ENCODE measurements at places on chromosomes 6 and 20.

DNA sequence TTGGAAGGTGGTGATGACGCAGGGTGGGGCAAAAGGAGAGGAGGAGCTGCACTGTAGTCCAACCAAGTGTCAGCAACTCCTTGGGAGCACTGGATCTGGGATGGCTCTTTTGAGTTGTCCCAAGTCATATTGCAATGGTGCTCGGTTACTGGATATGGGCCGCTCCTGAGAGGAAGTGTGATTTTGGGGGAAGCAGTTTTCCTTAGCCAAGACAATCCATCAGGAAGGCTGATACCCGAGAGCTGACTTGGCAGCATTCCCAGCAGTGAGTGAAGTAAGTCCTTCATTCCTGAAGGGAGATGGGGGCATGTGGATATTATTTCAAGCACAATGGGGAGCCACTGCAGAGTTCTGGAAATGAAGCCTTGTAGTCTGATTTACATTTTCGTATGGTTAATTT, 354.1 kb downstream of the RFPL4B start:
- no peaks in the 10 kb centered on the region for H3K27me3 ChIP-seq
- no peak overlapping the region for H3K27ac ChIP-seq
- no peak for DNase-seq
- H3K4me3 ChIP-seq: no peak overlapping the region
- H3K36me3 ChIP-seq: no peaks in the 10 kb centered on the region

DNA sequence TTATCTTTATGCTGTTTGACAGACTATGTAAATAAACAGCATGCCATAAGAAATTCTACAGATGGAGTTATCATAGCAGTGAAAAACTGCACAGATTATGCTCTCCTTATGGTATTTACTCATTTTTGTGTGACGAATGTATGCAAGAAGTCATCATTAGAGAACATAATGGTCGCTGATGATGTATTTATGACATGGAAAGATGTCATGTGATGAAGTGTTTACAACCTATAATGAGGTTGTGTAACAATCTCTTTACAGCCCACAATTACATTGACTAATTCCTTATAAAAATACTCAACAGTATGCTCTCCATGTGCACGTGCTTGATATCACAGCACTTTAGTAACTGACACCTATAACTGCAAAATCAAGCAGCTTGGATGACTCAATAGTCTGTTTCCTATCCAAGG, 192.4 kb downstream of the BMP2 start:
- no peaks in the 10 kb centered on the region for H3K36me3 ChIP-seq
- no peaks in the 10 kb centered on the region for H3K4me1 ChIP-seq
- no peak overlapping the region for H3K27ac ChIP-seq
- no peak overlapping the region for H3K4me3 ChIP-seq
- no peak for DNase-seq
- no peaks in the 10 kb centered on the region for H3K27me3 ChIP-seq

DNA sequence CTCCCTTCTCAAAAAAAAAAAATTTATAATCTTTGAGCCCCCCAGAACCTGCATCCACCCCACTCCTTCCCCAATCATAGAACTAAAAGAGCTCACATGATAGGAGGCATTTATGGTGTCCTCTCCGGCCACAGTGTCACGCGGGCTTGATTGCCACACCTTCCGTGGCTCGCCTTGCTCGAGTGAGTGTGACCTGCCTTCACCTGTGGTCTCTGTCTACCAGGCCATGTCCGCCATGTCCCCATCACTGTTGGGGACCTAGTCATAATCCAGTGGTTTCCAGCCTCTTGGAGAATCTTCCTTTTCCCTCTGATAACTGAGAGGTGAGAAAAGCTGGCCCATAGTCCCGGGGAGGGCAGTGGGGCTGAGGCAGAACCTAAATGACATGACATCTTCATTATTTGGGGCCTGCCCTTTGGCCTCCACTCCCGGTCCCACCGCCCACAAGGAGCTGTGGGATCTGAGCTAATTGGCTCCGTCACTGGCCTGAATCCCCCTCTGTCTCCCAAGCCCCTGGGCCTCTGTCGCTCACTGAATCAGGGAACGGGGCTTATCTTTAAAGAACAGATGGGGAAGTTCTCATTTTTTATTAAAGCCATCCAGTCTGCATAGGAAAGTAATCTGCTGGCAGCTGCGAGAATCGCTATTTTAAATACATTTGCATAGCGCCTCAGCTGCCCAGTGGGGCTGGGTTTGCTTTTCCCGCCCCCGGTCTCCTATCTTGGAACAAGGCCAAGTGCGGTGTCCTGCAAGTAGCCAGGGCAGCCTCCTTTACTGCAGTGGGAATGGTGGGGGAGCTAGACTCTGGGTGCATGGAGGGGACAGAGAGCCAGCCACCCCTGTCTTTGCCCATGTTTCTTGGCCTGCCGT, 197.6 kb upstream of the PMEPA1 start:
- no peaks in the 10 kb centered on the region for H3K4me1 ChIP-seq
- no peak overlapping the region for H3K4me3 ChIP-seq
- no peak overlapping the region for H3K27ac ChIP-seq
- H3K27me3 ChIP-seq: peaks cover 18% of the 10 kb centered on the region
- H3K36me3 ChIP-seq: no peaks in the 10 kb centered on the region

DNA sequence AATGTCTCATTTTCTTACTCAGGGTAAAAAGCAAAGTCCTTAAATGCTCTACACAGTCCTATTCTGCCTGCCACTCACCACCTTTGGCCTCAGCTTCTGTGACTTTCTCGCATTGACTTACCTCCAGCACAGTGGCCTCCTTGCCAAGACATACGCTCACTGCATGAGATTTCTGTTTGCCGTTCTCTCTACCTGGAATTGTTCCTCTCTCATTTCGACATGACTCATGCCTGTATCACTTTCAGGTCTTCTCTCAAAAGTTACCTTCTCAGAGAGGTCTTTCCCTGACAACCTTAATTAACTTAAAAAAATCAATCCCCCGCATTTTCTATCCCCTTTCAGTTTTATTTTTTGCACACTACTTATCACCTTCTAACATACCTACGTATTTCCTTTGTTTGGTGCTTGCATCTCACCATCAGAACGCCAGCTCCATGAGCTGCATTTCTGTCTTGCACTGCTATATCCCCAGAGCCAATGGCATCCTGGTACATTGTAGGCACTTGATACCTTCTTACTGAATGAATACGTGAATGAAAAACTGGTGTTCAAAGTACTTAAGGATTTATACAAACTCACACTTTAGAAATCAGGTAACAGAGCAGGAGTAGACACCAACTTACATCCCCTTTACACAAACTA, 24.5 kb downstream of the TENT5A start:
- no peaks in the 10 kb centered on the region for H3K27me3 ChIP-seq
- no peaks in the 10 kb centered on the region for H3K4me1 ChIP-seq
- no peak overlapping the region for H3K4me3 ChIP-seq

- no peaks in the 10 kb centered on the region for H3K27me3 ChIP-seq
- no peaks in the 10 kb centered on the region for H3K4me1 ChIP-seq
- no peak overlapping the region for H3K4me3 ChIP-seq
- no peak for DNase-seq
These were observed 10.0 kb upstream of the CD93 start for GRCh38 chr20:23096097-23096496.

- H3K27ac ChIP-seq: no peak overlapping the region
- no peak for DNase-seq
- H3K4me1 ChIP-seq: peaks cover 23% of the 10 kb centered on the region
- H3K36me3 ChIP-seq: no peaks in the 10 kb centered on the region
- no peak overlapping the region for H3K4me3 ChIP-seq
These were observed 2.4 kb downstream of the SLC22A23 start for GRCh38 chr6:3454273-3455010.

DNA sequence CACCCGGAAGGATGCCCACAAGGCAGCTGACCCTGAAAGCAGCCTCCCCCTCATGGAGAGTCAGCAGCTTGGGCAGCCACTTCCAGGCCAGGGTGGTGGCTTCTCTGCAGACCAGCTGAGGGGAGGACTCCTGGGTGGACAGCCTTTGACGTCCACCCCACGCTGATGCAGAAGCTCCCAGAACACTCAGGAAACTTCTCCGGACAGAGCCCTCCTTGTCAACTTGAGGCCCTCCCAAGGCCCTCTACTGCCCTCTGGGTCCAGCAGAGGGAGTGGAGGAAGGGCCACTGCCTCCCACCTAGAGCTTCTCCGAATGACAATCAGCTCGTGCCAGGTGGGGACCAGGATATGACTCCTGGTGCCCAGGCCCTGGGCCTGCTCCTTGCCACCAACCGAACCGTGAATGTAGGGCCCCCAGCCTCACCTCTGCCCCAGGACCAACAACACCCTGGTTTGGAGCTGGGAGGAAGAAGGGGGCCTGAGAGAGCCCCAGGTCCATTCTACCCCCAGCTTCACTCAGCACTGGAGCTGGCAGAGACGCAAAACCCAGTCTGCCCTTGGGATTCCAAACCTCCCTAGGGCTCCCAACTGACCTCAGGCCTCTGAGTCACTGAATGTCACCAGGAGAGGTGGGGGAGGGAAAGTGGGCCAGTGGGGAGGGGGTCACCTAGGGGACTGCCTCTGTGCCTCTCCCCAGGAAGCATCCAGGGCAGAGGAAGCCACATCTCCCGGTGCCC, 10.9 kb upstream of the SLC22A7 start:
- H3K4me1 ChIP-seq: no peaks in the 10 kb centered on the region
- peaks cover 17% of the 10 kb centered on the region for H3K27me3 ChIP-seq
- no peak overlapping the region for H3K4me3 ChIP-seq
- H3K36me3 ChIP-seq: no peaks in the 10 kb centered on the region
- no peak for DNase-seq

- no peak for DNase-seq
- H3K27me3 ChIP-seq: no peaks in the 10 kb centered on the region
- no peaks in the 10 kb centered on the region for H3K36me3 ChIP-seq
- no peak overlapping the region for H3K27ac ChIP-seq
- no peaks in the 10 kb centered on the region for H3K4me1 ChIP-seq
These were observed 440.4 kb downstream of the COL12A1 start for GRCh38 chr6:74765486-74765885.

DNA sequence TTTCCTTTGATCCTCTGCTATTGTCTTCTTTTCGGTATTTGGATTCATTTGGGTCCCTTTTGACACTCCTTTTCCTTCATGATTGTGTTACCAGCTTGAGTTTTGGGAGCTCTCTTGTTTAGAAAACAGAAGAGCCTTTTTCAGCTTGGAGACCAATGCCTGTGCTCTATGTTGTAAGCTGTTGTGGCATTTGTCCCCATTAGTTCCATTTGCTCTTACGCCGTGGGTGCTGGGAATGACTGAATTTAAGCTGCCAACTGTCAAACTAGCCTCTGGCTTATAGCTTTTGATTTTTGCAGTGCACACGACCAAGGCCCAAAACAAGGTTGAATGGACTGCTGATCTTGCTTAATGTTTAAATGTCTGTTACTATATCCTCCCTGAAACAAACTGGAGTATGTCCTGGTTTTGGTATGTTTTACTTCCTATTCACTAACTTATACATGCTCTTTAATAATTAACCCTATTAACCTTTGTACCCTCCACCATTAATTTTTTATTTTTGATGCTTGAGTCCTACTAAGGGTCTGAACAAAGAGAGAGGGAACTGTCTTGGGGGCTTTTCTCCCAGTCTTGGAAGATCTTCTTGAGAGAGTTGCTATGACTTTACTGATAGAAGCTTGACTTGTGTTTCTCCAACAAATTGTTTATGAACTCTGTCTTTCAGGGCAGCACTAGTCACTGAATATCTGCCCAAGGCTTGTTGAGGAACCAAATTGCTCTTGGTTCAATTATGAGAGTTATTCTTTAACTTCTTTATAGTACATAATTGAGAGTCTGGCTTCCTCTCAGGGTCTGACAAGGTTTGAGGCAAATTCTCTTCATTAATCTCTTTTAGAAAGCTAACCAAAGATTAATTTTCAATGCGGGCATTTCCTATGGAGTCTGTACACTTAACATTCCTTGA, 100.3 kb upstream of the SIRPG start:
- H3K36me3 ChIP-seq: no peaks in the 10 kb centered on the region
- no peak overlapping the region for H3K27ac ChIP-seq
- H3K4me1 ChIP-seq: peaks cover 14% of the 10 kb centered on the region
- no peak overlapping the region for H3K4me3 ChIP-seq
- no peaks in the 10 kb centered on the region for H3K27me3 ChIP-seq
- no peak for DNase-seq

- no peaks in the 10 kb centered on the region for H3K27me3 ChIP-seq
- no peak overlapping the region for H3K4me3 ChIP-seq
- DNase-seq: no peak
- peaks cover 4% of the 10 kb centered on the region for H3K4me1 ChIP-seq
- H3K36me3 ChIP-seq: no peaks in the 10 kb centered on the region
These were observed 20.3 kb downstream of the MUCL3 start for GRCh38 chr6:30960907-30961673.

GRCh38 chr6:151629791-151630190, 136.0 kb downstream of the CCDC170 start:
- no peaks in the 10 kb centered on the region for H3K36me3 ChIP-seq
- H3K4me3 ChIP-seq: no peak overlapping the region
- no peak for DNase-seq
- H3K27ac ChIP-seq: no peak overlapping the region

DNA sequence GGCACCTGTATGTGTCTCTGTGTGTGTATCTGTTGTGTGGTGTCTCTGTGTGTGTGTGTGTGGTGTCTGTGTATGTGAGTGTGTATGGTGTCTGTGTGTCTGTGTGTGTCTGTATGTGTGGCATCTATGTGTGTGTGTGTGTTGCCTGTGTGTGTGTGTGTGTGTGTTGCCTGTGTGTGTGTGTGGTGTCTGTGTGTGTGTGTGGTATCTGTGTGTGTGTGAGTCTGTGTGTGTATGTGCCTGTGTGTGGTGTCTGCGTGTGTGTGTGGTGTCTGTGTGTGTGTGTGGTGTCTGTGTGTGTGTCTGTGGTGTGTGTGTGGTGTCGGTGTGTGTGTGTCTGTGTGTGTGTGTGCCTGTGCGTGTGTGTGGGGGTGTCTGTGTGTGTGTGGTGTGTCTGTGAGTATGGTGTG, 31.7 kb upstream of the VEGFA start:
- H3K4me1 ChIP-seq: peaks cover 22% of the 10 kb centered on the region
- H3K4me3 ChIP-seq: no peak overlapping the region
- no peak for DNase-seq
- H3K27ac ChIP-seq: no peak overlapping the region

DNA sequence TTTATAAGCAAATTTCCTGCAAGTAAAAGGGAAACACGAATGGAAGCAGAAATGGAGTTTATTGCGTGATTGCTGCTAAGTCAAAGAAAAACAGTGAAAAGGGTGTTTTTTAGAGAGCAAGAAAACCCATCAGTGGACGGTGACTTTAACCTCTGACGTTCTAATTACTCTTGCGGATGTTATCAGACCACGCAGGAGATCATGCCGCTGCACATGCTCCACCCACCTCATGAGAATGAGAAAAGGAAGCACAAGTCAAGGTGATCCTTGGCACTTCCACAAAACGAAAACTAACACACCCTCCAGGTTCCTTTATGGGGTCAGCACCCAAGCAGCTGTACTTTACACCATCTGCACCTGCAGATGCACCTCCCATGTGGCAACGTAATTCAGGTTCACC, 45.0 kb downstream of the LYRM4 start:
- H3K4me3 ChIP-seq: no peak overlapping the region
- peak; percentile 23 for DNase-seq

- no peak overlapping the region for H3K27ac ChIP-seq
- no peak overlapping the region for H3K4me3 ChIP-seq
- DNase-seq: no peak
These were observed 72.4 kb downstream of the ADGRG6 start for GRCh38 chr6:142374091-142374770.

GRCh38 chr6:84774985-84775284, 10.5 kb upstream of the TBX18 start:
- no peaks in the 10 kb centered on the region for H3K4me1 ChIP-seq
- no peak for DNase-seq
- H3K27me3 ChIP-seq: no peaks in the 10 kb centered on the region
- no peak overlapping the region for H3K4me3 ChIP-seq
- no peak overlapping the region for H3K27ac ChIP-seq

Measured in B cell (primary cell).